AG20443 (cell line): ENCODE measurements at places on chromosomes 1 and 21.

GRCh38 chr1:107139833-107140702 lies 771 bp upstream of the NTNG1 start:
- DNase-seq, result peak; percentile 74

DNA sequence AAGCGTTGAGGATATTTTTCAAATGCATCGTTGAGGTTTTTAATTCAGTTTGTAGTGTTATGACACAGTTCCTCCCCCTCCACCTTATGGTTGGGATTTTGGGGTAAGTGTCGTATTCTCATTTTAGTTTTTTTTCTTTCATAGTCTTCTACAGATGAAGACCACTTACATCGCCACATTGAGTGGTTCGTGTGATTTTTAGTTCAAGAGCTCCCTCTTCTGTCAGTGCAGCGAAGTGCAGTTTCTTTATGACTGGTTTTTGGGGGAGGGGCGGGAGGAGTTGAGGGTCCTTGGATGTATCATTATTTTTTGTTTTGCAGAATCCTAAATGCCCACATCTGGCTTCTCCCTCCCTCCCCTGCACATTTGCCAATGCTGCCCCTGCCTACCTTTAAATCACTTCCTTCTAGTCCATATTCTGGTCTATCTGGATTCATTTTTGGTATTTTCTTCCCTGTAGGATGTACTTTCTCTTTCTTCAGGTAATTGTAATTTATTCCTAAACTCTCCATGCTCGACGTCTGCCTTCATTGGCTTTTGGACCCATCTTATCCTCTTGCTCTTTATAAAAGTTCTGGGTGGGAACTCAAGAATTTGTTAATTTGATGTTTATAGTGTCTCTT lies 433.1 kb downstream of the CAMTA1 start:
- peak; percentile 56 for DNase-seq

- DNase-seq, result peak; percentile 69
Measured at GRCh38 chr1:22024485-22025367, 23.3 kb downstream of the CELA3A start.

DNA sequence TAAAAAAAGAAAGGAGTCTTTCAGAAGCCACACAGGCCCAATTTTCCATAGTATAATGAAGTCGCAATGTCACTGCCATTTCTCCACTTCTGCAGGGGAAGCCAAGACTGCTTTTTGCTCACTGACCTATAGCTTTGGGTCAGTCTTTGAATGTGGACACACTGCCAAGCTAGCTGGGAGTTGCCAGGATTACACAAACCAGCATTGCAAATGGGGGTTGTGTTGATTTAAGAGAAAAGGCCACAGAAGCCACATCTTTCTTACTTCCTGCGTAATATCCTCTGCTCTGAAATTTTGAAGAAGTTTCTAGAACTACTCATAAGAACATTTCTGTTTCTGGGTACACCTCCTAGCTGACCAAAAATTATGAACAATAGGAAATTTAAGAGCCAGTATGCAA lies 45.8 kb upstream of the SAMSN1 start:
- no peak for DNase-seq

DNA sequence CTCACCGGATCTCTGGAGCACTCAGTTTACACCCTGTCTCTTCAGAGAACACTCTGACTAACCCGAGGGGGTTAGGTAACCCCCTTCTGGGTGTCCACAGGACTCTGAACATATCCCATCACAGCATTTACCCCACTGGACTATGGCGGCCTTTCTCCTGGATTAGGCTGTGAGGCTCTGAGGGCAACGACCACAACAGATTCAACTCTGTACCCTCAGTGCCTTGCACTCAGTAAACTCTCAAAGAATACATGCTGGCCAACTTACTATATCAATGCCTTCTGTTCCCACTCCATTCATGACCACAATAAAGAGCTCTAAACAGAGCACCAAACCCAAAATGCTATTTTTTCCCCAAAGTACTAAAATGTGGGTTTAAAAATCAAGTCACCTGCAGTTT lies 5.4 kb downstream of the MECR start:
- DNase-seq, result no peak

DNA sequence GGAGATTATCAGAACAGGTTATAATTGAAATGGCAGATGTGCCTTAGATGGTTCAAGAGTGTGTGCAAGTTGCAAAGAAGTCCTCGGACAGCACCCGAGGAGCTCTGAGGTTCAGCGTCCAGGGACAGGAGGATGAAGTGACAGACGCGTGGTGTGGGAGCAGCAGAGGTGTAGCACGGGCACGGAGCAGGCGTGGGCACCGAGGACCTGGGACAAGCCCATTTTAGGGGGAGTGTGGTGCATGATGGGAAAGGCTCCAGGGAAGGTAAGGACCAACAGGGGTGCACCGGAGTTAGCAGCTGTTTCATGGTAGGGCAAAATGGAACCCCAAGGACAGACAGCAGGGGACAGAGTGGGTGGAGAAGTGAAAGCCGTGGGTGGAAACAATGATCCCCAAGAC lies 56.3 kb upstream of the BACE2 start:
- no peak for DNase-seq

GRCh38 chr1:71618766-71619530 lies 538.1 kb upstream of the ZRANB2 start:
- no peak for DNase-seq

GRCh38 chr1:55445416-55445815 lies 230.3 kb upstream of the USP24 start:
- no peak for DNase-seq

- DNase-seq, result no peak
Measured at GRCh38 chr21:43643193-43643592, 16.1 kb downstream of the HSF2BP start.

- no peak for DNase-seq
Measured at GRCh38 chr1:201506092-201506491, 831 bp downstream of the CSRP1 start.

DNA sequence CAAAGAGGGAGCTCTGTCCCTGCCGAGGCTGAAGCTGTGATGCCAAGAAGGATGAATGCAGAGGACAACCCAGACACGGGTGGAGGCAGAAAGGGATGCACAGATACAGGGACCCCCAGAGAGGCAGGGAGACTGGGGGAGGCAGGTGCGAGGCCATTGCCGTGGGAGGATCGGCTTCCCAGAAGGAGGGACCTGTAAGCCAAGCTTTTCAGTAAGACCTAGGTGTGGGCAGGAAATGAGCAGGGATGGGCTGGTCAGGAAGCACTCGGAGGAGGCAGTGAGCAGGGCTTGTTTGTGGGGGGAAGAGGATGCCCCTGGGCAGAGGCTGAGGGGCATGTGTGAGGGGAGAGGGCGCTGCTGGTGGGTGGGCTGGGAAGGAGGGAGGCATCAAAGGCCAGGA lies 67.7 kb upstream of the WNT4 start:
- no peak for DNase-seq

DNA sequence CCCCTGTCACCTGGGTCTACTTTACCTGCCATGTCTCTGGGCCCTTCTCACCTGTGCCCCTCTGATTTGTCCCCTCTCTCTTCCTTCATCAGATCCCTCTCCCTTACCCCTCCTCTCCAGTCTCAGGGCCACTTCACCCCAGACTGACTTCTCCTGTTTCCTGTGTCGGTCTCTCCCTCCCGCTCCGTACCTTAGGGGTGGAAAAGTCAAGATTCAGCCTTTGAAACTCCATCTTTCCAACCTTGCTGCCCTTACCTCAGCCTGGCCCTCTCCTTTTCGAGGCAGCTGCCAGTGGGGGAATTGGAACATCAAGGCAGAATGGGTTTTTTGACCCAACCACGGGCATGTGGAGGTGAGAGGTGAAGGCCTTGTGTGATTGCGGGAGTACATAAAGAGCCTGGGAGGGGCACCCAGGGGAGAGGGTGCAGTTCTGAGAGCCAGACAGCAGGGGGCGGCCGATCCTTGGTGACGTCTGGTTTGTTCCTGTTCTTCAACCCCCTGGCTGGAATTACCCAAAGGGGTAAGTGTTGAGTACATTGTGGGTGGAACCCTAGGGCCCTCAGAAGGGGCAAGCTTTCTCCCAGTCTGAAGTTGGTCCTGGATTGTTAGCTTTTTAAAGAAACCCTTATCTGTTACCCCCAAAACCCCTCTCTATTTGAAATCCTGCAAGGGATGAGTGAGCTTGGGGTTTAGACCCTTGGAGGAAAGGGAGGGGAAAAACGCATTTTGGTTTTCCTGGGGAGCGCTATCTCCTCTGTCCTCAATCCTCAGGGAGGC lies 12.3 kb upstream of the DMBX1 start:
- DNase-seq, result peak; percentile 92

- DNase-seq, result no peak
Measured at GRCh38 chr1:54456361-54456760, 50.2 kb upstream of the SSBP3 start.

DNA sequence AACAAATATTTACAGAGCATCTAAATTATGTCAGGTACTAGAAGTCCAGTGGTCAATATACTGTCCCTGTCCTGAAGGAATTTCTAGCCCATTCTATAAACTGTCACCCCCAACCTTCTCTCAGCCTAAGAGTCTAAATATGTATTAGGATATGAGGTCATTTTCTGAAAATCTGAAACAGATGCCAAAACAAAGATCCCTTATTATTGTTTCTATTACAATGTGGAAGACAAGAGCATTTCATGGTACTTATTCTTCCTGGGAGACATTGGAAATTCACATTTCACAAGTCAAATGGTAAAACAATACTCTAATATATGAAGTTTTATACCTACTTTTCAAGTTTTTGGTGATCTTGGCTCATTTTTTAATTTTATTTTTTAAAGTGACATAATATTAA lies 2.6 kb downstream of the CLCA1 start:
- no peak for DNase-seq

DNA sequence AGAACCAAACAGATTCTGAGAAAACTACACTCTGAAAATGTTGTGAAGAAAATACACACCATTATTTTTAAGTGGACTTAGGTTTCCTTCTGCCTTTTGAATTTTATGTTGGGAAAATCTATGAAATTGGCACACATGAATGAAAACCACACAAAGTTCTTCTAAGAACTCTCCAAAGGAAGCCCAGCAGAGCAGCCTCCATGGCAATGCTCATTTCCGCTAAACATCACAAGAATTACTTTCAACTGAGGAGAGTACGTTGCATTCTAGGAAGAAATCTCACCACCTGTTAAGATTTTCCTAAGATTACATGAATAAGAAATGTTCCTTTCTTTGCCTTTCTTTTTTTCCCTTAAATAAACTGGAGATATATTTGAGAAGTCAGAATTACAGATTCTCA lies 154.2 kb downstream of the BARHL2 start:
- DNase-seq, result no peak

- DNase-seq, result no peak
Measured at GRCh38 chr1:204225841-204226735, 12.3 kb upstream of the GOLT1A start.

GRCh38 chr1:48644190-48644900 lies 132.3 kb downstream of the BEND5 start:
- no peak for DNase-seq

DNA sequence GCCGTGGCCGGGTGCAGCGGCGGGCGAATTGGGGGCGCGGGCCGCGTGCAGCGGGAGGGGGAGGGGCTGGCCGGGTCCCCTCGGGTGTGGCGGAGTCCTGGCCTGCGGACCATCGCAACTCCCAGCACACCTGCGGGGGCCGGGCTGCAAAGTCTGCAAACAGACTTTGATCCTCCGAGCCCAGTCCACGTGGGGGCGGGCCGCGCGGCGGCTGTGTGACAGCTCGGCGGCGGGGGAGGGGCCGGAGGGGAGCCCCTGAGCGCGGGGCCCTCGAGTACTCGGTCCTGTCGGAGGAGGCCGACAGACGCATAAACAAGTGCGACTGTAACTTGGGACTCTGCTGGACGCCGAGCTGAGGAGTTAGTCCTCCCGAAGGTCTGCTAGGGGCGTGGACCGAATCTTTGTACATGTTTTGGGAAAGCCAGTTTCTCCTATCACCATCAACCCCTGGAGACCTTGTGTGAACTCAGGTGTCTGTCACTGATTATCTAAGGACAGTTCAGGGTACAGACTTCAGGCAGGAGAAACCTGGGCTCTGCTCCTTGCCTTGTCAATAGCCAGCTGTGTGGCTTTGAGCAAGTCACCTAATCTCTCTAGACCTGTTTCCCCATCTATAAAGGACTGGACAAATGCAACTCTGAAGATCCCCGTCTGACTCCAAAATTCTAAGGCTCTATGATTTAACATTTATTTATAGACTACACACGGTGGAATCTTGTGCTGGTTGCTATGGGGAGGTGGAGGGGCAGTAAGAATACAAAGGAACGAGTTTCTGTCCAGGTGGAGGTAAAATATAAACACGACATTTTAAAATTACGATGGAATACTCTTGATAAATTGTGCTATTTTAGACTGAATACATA lies 710 bp upstream of the SLC30A1 start:
- no peak for DNase-seq

DNA sequence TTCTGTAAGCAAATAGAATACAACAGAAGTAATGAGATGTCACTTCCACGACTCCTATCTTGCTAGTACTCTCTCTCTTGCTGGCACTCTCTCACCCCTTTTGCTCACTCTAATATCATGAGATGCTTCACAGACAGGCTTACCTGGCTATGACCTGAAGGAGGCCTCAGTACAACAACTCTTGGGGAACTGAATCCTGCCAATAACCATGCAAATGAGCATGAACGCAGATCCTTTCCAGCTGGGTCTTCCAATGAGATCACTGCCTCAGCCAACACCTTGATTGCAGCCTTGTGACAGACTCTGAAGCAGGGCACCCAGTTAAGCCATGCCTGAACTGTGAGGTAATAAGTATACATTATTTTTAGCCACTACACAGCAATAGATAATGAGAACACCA lies 53.1 kb upstream of the ADAR start:
- no peak for DNase-seq

- no peak for DNase-seq
Measured at GRCh38 chr1:234844479-234845031, 234.6 kb upstream of the IRF2BP2 start.

DNA sequence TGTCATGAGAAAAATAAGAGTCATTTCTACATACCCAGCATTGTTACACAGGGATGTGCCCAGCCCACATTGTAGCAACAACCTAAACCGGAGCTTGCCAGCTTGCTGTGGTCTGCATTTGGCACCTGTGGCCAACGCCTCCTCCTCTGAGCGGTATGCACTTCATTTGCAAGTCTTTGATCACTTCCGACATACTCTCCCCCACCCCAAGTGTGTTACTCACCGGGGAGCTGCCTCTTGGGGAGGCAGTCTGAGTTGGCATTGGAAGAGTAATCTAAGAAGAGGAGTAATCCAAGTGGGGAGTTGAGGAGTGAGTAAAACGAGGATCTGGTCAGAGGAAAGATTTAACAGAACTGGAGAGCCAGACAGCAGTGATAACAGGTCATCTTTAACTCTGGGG lies 3.8 kb downstream of the BCL9 start:
- DNase-seq, result peak; percentile 15

GRCh38 chr1:60108196-60108595 lies 34.6 kb upstream of the C1orf87 start:
- DNase-seq, result no peak

DNA sequence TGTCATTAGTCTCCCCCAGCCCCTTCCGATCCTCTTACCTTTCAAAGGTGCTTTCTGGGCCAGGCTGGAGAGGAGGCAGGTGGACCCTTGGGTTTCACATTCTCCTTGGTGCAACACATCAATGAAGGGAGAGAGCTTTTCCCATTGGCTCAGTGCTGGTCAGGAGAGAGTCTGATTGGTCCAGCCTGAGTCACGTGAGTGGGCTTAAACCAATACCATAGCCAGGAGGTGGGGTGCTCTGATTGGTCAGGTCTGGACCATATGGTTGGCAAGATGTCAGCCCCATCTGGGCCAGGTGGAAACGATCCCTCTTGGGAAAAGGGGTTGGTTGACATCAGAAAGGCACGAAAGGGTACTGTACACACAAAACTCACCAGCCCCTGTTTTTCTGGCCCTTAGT lies 44.8 kb upstream of the ABCG1 start:
- DNase-seq, result no peak
